Breast epithelium (tissue), 4 donors: ENCODE measurements at places on chromosomes 1 and 21. TPM values are rescaled to one million over a fixed set of nuclear protein-coding genes. Genes with fewer than 3 reads are reported as not detected.

DNA sequence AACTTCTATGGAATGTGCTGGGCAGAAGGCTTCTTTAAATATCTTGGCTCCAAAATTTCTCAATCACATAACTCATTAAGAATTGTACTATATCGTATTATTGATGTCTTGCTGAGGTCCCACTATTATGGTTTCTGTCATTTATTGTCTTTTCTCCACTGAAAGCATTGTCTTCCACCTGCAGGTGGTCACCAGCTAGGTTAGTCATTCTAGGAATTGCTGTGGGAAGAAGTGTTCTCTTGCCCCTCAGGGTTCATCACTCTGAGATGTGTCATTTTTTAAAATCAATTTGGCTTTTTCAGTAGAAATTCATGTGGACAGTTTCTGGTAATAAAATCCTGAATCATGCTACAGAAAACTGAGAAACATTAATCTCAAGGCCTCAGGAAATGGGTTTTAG, 66.1 kb downstream of the NCAM2 start:
- no peaks in the 10 kb centered on the region for H3K4me1 ChIP-seq
- H3K4me3 ChIP-seq = no peak overlapping the region
- H3K36me3 ChIP-seq = no peaks in the 10 kb centered on the region
- H3K27me3 ChIP-seq = no peaks in the 10 kb centered on the region
- DNase-seq = no peak

- H3K4me1 ChIP-seq = peaks cover 58% of the 10 kb centered on the region
- H3K27me3 ChIP-seq = no peaks in the 10 kb centered on the region
- peak overlapping the region; percentile 91 for H3K27ac ChIP-seq
- no peaks in the 10 kb centered on the region for H3K36me3 ChIP-seq
- peak; percentile 82 for DNase-seq
- H3K4me3 ChIP-seq = no peak overlapping the region
These were observed 12.7 kb downstream of the GPR3 start for GRCh38 chr1:27405074-27405473.

DNA sequence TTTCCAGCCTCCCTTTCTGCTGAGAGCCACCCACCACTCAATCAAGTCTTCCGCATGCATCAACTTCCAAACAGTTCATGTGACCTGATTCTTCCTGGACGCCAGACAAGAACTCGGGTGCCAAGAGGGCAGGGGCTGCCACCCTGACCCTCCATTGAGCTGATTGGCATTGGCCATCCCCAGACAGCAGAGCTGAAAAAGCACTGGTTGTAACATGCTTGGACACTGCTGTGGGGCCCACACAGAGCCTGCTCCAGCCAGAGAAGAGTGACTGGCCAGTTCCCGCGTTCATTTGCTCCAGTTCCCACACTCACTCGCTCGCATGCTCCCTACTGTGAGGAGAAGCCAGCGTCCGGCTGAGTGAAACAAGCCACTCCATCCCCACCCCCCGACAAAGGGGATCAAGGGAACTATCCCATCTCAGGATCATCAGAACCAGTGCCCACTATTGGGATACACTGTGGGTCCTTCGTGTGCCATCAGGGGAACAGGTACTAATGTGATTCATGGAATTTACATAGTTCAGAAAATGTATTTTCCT, 420.3 kb downstream of the NPHP4 start:
- H3K4me1 ChIP-seq = no peaks in the 10 kb centered on the region
- H3K27me3 ChIP-seq = peaks cover 6% of the 10 kb centered on the region
- no peak overlapping the region for H3K27ac ChIP-seq
- no peaks in the 10 kb centered on the region for H3K36me3 ChIP-seq

DNA sequence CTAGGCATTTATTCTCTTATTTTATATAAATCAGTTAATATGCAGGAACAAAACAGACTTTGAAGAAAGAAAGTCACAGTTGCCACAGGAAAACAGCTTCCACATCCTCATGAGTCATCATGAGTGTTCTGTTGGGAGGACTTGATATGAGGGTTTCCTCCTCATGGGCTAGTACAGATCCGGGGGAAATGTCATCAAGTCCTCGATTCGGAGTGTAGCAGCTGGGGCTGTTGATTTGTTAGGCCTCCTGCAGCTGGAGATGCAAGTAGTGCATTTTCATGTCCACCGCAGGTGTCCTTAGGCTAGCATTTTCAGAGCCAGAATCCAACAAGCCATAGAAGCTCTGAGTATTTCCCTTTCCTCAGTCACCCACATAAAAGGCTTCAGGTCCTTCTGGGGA, 36.7 kb downstream of the ADAM30 start:
- DNase-seq = no peak
- H3K36me3 ChIP-seq = no peaks in the 10 kb centered on the region
- no peaks in the 10 kb centered on the region for H3K27me3 ChIP-seq
- no peaks in the 10 kb centered on the region for H3K4me1 ChIP-seq

DNA sequence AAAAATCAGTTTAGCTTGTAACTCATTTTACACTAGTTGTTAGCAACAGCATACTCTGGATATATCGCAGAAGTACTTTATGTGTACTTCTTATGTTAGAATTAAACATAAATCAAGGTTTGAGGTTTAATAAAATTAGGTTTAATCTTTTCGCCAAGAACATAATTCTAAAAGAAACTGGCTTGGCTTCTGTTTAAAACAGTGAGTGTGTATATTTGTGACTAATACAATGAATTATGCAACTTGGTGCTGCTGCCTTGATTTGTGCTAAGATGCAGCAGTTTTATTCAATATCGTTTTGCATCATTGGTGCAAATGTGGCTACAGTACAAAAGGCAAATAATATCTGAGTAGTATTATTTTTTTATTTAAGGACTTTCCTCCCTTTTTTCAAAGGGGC, 44.8 kb downstream of the USP25 start:
- no peak for DNase-seq
- H3K27ac ChIP-seq = no peak overlapping the region
- no peaks in the 10 kb centered on the region for H3K27me3 ChIP-seq
- H3K36me3 ChIP-seq = no peaks in the 10 kb centered on the region
- H3K4me3 ChIP-seq = no peak overlapping the region

The SLC16A4 gene
- total RNA-seq = 14.4 TPM

GRCh38 chr1:228211531-228212414, 3.9 kb downstream of the OBSCN start:
- no peaks in the 10 kb centered on the region for H3K4me1 ChIP-seq
- H3K4me3 ChIP-seq = no peak overlapping the region
- H3K27ac ChIP-seq = no peak overlapping the region
- no peaks in the 10 kb centered on the region for H3K36me3 ChIP-seq

DNA sequence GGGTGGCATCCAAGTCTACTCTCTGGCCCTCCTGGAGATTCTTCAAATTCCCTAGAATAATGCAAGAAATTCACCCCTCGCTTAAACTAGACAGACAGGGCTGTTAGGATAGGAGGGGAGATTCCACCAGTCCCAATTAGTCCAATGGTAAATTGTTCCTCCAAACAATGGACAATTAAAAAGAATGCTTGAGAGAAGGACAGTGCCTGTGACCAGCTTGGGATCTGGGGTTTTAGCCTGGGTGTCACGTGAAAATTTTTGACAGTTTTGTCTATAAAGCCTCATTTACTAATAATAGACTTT, 177.7 kb upstream of the RAB4A start:
- peaks cover 8% of the 10 kb centered on the region for H3K4me1 ChIP-seq
- peak overlapping the region; percentile 88 for H3K27ac ChIP-seq
- H3K36me3 ChIP-seq = no peaks in the 10 kb centered on the region
- no peak for DNase-seq
- H3K4me3 ChIP-seq = no peak overlapping the region

The C1orf146 gene
- total RNA-seq = not detected

- DNase-seq = no peak
- H3K27ac ChIP-seq = no peak overlapping the region
- H3K4me1 ChIP-seq = no peaks in the 10 kb centered on the region
- no peak overlapping the region for H3K4me3 ChIP-seq
- no peaks in the 10 kb centered on the region for H3K27me3 ChIP-seq
- H3K36me3 ChIP-seq = no peaks in the 10 kb centered on the region
These were observed 3.5 kb downstream of the PTCH2 start for GRCh38 chr1:44839576-44839975.
